ENCODE measurements at places on chromosomes 7 and 10.

DNA sequence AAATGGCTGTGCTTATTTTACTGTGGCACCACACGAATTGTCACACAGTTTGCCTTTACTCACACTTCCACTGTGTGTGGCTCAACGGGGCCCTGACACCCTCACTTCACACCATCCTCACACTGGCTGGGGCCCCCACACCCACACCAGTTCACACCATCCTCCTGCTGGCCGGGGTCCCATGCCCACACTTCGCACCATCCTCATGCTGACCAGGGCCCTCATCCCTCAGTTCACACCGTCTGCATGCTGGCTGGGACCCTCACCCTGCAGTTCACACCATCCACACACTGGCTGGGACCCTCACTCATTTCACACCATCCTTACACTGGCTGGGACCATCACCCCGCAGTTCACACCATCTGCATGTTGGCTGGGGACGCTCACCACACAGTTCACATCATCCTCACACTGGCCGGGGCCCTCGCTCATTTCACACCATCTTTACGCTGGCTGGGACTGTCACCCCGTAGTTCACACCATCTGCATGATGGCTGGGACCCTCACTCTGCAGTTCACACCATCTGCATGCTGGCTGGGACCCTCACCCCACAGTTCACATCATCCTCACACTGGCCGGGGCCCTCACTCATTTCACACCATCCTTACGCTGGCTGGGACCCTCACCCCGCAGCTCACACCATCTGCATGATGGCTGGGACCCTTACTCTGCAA is 36.0 kb downstream of the BRI3 start:
- DNase-seq, result no peak

DNA sequence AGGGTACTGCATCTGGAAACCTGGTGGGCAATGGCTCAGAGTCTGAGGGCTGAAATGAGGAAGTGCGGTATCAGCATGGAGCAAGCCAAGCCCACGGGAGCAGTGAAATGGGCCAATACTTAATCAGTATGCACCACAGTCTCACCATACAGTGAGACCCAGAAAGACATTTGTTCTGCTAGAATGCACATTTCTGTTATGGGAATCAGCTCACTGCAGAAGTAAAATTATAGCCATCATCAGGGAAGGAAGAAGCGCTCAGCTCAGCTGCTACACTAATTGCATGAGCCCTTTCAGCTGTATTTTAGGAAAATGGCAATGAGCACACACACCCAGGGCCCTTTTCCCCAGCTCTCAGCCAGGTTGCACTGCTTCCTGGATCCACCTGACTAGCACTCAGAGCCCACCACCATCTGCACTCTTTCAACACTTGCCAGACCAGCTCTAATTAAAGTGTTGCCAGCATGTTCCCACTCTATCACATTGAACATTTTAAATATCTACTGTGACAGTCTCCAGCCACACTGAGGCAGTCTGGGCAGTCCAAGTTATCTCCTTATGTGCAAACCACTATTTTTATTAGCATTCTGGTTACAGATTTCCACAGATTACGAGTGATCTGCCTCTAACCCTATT is 44.2 kb upstream of the PIK3AP1 start:
- no peak for DNase-seq

- no peak for DNase-seq
These were observed 46.9 kb upstream of the ARL4A start for GRCh38 chr7:12640299-12641096.

DNA sequence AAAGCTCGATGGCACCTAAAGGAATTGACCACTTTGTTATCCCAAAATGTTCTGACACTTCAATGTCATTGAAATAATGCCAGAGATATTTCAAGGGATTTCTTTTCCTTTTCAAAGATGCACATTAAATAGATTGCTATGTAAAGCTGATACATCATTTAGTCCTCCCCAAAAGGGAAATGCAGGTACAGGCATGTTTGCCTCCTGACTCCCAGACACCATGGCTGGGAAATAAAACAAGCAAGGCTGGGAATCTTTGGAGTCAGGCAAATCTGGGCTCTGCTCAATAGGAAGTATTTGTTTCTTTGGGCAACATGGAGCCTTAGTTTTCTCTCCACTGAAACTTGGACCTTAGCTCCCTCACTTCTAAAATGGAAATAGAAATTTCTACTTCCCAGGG is 230.8 kb upstream of the LRRTM3 start:
- DNase-seq, result no peak

- no peak for DNase-seq
These were observed 108.3 kb downstream of the GLI3 start for GRCh38 chr7:42128703-42129102.

- DNase-seq, result no peak
These were observed 13.9 kb downstream of the PIK3AP1 start for GRCh38 chr10:96706331-96706853.

DNA sequence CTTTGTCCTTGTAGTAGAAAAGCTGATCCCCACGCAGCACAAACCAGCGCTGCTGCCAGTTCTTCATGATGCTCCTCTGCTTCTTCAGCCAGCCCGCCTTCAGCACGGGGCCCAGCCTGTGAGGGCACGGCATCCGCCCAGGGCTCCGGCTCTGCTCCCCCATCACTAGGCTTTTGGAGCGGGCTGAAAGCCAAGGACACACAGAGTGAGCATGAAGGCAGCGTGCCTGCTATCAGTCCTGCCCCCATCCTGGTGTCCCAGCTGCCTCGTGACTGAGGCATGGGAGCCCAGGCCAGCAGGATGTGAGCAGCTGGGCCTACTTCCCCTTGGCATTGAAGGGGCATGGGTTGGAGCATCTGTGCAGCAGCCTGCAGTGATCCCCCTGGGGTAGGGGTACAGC is 21.9 kb downstream of the ARHGAP22 start:
- peak; percentile 33 for DNase-seq

GRCh38 chr7:2870471-2870931 is 26.4 kb upstream of the GNA12 start:
- no peak for DNase-seq

- DNase-seq, result no peak
These were observed 13.6 kb downstream of the CASP7 start for GRCh38 chr10:113693348-113693747.

Data from activated CD8-positive, alpha-beta memory T cell treated with anti-CD3 and anti-CD28 coated beads for 24 hours (primary cell).